ENCODE measurements at places on chromosomes 3 and 15.

GRCh38 chr15:96125721-96126415 is 204.6 kb upstream of the NR2F2 start:
- DNase-seq = no peak

- DNase-seq = no peak
These were observed 6.7 kb downstream of the TNFSF10 start for GRCh38 chr3:172516318-172517214.

GRCh38 chr15:41946970-41947369 is 25.4 kb downstream of the EHD4 start:
- no peak for DNase-seq

- DNase-seq = no peak
These were observed 18.3 kb downstream of the SLC12A8 start for GRCh38 chr3:125194061-125194848.

GRCh38 chr15:99105514-99106341 is 848 bp downstream of the SYNM start:
- peak; percentile 31 for DNase-seq

- no peak for DNase-seq
These were observed 904.3 kb downstream of the NSUN3 start for GRCh38 chr3:94967196-94967595.

DNA sequence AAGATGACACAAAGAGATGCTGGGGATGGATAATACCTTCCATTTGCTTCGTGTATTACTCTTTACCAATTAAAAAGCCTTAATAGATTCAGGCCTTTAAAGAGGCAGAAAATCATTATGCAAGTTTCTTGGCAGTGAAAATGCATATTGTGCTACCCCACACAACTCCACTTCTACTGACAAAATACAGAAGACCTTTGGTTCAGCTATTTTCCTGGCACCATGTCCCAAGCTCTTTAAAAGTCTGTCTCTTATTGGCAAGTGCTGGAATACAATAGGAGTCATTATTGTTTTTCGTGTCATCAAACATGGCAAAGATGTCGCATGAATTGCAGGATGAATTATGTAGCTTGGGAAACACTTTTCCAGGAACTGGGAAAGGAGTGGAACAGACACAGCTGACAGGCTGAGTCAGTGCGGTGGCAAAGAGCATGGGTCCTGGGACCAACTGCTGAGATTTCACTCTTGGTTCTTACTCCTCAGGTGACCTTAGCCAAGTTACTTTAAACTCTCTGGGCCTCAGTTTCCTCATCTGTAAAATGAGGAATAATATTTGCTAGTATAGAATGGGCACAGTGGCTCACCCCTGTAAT is 5.5 kb upstream of the TSPAN3 start:
- DNase-seq = no peak

- no peak for DNase-seq
These were observed 48.6 kb upstream of the C15orf39 start for GRCh38 chr15:75153087-75153486.

DNA sequence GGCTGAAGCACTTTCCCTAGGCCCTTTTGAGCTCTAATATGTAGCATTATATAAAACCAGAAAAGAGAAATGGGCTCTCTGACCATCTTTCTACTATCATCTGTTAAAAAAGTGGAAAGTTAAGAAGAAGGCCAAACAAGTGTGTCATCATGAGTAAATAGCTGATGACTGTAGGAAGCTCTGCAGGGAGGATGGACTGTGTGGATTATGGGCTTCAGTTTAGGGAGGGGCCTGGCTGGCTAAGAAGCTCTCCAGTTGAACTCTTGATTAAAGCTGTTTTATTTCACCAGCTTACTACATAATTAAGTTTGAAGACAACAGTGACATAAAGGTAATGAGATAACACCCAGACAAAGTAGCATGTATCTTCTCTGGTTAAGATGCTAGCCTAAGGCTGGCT is 30.6 kb downstream of the INTS14 start:
- DNase-seq = no peak
